ENCODE measurements at places on chromosomes 1 and 21.
A peak's percentile ranks its signal among the peaks of the same experiment; 100 is the strongest.

DNA sequence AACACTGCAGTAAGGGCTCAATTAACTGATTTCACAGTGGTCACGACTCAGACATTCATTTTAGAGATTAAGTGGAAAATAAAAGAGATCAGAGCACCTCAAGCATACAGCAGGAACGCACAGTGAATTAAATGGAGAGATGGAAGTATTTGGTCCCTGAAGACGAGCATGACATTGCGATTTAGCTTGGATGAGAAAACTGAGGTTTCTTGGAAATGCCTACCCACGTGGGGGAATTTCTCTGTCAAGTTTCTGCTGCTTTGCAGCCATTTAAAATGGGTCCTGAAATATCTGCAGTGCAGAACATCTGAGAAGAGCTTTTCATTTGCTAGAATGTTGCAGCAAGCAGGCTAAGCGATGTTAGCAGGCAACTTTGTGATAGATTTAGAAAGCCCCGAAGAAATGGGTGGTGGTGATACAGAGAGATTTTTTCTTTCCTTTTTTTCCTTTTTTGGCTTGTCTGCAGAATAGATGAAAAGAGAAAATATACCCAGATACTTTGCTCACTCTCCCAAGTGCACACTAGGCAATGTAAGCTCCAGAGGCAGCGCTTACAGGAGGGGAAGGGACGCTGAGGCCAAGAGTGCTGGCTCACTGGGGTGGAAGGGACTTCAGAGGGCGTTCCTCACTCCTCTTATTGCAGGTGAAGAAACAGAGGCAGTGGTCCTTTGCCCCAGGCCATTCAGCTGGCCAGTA, 258.0 kb downstream of the KCNJ6 start:
- no peak for DNase-seq

DNA sequence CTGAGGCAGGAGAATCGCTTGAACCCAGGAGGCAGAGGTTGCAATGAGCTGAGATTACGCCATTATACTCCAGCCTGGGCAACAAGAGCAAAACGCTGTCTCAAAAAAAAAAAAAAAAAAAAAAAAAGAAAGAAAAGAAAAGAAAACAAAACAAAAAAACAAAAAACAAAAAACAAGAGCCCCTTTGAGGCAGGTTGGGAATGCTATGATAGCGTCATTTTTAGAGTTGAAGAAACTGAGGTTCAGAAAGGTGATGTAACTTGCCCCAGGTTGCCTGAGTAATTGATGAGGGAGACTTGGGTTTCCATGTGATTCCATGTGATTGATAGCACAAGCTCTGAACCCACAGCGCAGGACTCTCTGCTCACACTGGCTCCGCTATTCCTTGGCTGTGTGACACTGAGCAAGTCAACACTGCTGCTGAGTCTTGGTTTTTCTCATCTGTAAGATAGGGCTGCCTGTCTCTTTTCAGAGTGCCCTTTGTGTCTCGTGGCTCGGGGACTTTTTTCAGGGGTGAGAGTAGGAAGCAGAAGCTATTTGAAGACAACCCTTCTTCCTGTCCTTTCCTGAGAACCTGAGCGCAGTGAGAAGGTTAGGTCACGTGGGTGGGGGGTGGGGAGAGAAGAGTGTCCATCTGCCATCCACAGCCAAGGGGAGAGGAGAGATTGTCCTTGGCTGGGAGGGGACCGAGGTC, 2.5 kb downstream of the CNR2 start:
- no peak for DNase-seq

- no peak for DNase-seq
Measured at GRCh38 chr1:214331827-214332423, 51.0 kb downstream of the SMYD2 start.

DNA sequence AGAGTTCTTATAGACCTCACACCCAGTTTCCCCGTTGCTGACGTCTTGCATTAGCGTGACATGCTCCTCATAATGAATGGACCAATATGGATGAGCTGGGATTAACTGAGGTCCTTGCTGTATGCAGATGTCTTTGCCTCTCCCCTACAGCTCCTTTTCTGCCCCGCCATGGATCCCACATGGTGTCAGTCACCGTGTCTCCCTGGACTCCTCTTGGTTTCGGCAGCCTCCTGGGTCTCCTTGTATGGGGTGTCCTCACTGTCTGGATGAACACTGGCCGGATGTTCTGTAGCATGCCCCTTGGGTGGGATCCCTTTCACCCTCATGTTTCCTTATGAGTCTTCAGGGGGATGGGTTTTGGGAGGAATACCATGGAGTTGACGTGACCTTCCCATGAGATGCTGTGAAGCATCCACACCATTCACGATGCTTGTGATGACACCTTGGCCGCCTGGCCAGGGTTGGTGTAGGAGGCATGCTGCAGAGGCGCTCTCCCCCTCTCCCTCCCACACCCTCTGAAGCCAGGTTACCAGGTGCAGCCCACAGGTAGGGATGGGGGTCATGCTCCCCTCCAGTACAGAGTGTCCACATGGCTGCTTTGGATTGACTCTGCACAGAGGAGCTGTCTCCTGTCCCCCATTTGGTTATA, 4.4 kb downstream of the GJC2 start:
- DNase-seq = no peak

DNA sequence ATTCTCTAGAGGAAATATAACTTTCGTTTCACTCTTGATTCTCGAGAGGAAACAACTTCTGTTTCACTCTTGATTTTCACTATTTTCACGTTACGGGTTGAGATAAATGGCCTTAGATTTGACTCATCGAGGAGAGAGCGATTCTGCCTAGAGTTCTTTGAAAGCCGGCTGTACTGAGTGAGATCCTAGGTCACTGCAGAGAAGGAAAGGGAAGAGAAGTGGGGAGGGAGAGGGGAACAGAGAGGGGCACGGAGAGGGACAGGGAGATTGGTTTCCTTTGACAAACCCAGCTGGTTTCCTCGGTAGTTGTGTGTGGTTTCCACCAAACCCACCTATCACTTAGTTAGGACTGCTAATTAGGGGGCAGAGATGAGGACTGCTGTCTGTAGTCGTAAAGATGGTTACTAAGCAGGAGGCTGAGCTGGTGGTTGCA, 21.6 kb upstream of the GPR137B start:
- DNase-seq = no peak

GRCh38 chr1:32816676-32817158, 441 bp downstream of the YARS1 start:
- DNase-seq = no peak

DNA sequence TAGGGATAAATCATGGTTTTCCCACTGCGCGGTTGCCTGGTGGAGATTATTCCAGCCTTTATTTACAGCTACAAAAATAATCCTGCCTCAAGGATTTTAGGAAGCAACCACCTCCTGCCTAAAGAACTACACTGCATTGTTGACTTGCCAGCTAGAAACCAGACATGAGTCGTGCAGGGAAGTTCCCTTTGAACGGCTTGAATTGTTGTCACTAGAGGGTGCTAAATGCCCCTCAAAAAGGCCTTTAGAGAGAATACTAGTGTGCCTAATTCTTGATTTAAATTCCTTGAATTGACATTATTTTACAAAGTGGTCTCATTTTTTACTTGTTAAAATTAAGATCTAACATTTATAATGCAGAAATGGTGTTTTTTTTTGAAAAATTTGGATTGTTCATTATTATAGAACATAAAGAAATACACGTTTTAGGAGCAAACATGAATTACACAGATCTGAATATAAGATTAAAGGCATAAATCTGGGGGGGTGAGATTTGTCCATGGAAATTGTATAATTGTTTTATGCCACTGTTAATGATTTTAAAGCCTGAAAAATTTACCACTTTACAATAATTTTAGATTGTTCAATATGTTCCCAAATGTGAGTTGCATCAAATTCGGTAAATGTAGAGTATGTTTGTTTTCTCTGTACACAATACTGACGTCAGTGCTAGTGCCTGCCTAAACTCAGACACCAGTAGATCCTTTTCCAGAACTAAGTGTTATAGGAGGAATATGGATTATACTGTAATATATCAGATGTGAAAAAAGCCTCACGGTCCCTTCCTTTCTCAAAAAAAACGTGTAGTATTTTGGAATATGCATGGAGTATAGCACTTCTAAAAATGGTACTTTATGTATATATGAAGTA, 7.6 kb upstream of the ERG start:
- DNase-seq = peak; percentile 37

DNA sequence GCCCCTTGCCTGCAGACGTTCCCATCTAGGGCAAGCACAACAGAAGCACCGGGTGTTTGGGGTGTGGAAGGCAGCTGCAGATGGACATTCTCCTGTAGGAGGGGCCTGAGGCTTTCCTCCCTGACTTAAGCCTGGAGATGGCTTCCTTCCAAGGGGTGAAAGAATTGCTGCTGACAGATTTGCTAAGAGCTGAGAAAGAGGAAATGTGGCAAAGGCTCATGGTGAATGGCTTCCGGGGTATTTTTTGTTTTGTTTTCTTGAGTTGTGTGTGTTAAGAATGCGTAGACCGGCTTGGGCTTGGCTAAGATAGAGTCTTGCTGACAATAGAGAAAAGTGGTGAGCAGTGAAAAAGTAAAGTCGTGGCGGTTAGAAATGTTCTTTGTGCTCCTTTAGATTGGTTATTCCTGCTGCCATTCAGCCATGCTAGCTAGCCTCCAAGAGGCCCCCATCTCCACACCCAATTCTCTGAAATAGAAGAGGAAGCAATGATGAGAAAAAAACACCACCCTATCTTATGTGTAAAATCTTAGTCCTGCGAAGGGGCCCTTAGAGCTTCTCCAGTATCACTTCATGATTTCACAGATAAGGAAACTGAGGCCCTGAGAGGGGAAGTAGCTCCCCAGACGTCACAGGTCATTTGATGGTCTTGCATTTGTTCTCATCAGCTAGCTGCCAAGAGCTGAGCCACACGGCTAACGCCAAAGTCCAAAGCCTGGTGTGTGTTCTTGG, 36.9 kb downstream of the EIF2D start:
- peak; percentile 51 for DNase-seq

- no peak for DNase-seq
Measured at GRCh38 chr1:206538901-206539640, 31.7 kb downstream of the RASSF5 start.

DNA sequence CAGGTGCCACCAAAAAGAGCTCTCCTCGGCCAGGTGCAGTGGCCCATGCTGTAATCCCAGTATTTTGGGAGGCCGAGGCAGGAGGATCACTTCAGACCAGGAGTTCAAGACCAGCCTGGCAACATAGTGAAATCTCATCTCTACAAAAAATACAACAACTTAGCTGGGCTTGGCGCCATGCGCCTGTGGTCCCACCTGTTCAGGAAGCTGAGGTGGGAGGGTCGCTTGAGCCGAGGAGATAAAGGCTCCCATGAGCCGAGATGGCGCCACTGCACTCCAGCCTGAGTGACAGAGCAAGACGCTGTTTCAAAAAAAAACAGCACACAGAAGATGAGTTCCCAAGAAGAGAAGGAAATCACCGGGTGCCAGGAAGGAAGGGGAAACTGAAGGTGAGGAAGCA, 67.0 kb downstream of the CHD5 start:
- DNase-seq = no peak

GRCh38 chr1:161943737-161944136, 79.9 kb downstream of the OLFML2B start:
- no peak for DNase-seq

- DNase-seq = no peak
Measured at GRCh38 chr1:55285834-55286233, 70.7 kb upstream of the USP24 start.

DNA sequence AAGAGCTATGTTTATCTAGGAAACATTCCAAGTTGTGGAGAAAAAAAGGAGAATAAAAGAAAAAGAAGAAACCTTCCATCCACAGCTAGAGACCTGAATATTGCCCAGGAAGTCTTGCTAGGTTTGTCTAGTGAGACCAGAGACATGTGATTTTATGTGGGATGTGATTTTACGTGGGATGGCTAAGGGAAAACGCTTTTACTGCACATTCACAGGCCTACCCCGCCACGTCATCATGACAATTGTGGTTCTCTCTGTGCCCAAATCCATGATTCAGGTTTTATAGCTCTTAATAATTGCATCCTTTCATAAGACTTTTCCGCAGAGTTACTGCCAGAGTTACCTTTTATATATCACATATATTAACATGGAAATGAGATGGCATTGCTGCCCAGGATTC, 86.4 kb upstream of the SSX2IP start:
- peak; percentile 52 for DNase-seq

DNA sequence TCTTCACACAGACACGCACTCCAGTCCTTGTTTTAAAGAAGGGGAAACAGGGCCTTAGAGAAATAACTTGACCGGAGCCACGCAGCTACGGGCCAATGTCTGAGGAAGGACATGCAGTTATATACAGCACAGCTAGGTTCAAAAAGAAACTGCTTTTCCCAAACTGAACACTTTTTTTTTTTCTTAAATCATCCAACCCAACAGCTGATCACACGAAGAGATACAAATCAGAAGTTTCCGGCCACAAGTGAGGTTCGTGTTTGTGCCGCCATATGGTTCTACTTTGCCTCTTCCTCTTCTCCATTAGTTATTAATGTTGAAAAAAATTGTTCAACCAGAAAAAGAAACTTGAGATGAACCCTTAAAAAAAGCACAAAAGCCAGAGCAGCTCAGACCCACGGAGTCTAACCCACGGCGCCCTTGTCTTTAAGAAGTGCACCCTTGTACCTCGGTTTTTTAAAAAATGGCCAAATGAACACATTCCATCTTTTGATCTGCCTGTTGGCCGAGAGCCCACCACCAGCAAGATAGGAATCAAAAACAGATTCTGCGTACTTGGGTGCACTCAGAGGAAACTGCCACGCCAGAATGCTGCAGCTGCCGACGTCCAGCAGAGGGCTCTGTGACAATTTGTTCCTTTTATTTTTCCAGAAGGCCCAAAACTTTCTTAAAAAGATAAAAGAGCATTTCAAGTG, 78.9 kb downstream of the SLC66A1 start:
- peak; percentile 78 for DNase-seq

GRCh38 chr1:88247666-88248065, 436.4 kb upstream of the PKN2 start:
- DNase-seq = no peak

- no peak for DNase-seq
Measured at GRCh38 chr1:185668013-185668412, 66.2 kb upstream of the HMCN1 start.

GRCh38 chr1:20183616-20184271, 2.2 kb upstream of the UBXN10 start:
- no peak for DNase-seq

GRCh38 chr1:85319491-85319890, 43.1 kb upstream of the BCL10 start:
- DNase-seq = no peak

DNA sequence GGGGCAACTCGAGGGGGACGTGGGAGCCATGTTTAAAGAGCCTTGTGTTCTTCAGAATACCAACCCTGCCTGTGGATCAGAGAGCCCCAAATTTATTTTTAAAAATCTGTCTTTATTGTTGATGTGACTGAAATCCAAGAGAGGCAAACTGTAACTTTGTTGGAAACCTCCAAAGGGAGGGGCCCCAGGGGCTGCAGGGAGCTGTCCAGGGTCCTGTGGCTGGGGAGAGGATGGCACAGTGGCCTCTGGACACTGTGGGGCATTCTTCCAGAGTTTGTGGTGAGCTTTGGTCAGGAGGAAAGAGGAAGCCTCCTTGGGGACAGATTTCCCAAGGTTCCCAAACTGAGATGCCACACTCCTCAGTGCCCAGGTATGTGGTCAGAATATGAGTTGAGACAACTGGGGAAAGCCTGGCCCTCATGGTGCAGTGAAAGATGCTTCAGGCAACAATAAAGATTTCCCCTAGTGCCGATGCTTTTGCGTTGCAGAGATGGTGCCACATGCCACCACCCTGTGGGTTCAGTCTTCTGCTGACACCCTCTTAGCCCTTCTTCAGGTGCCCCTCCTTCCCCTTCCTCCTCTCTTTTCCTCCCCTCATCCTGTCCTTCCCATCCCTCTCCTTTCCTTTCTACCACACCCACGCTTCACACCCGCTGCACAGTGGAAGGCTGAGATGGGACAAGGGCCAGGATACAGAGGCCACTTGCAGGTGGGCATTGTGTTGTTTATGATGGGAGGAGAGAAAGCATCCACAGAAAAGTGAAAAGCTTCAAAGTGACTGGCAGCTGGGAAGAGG, 122.1 kb downstream of the UCK2 start:
- DNase-seq = no peak

GRCh38 chr21:45974073-45975019, 7.2 kb upstream of the COL6A1 start:
- no peak for DNase-seq

Data from AG09309 (cell line).